ENCODE measurements at places on chromosomes 6 and 20.
A peak's percentile ranks its signal among the peaks of the same experiment; 100 is the strongest.

- no peak for DNase-seq
Observed at GRCh38 chr6:152557502-152557901, 79.7 kb downstream of the SYNE1 start.

DNA sequence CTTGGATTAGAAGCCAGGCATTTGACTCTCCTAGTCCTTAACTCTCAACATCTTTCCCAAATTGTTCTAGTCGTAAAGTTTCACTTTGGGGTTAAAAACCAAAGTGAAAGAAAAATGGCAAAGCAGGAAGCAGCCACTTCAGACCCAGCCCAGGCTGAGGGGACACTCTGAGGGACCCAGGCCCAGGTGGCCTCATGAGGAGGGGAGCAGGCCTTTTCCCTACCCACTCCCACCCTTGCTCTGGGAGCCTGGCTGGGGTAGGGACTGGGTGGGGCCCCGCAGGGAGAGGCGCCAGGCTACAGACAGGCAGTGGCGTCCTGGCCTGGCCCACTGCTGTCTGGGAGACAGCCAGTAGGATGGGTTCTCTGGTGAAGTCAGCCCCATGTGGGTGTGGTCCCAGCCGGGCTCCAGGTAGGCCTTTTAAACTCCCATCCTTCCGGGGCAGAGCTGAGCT is 68.7 kb upstream of the MYL9 start:
- peak; percentile 13 for DNase-seq

- DNase-seq, result no peak
Observed at GRCh38 chr6:148973538-148974208, 226.8 kb downstream of the UST start.

GRCh38 chr20:53829724-53830521 is 236.3 kb upstream of the ZNF217 start:
- peak; percentile 43 for DNase-seq

DNA sequence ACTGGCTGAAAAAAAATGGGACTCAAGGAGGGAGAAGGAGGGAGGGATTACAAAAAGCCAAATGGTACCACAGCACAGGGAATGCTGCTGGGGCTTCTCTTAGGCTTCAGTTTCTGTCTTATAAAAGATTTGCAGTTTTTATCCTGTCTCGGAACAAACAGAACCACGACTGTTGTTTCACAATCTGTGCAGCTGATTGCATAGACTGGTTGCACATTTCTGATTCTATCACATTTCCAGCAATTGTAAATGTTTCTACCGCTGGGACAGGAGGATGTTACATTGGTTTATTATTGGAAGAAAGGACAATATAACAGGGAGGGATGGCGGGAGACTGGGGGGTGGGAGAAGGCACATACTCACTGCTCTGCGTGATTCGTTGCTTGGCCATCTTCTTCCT is 73.5 kb upstream of the ARID1B start:
- DNase-seq, result no peak

- no peak for DNase-seq
Observed at GRCh38 chr6:45933855-45934254, 81.8 kb downstream of the CLIC5 start.

DNA sequence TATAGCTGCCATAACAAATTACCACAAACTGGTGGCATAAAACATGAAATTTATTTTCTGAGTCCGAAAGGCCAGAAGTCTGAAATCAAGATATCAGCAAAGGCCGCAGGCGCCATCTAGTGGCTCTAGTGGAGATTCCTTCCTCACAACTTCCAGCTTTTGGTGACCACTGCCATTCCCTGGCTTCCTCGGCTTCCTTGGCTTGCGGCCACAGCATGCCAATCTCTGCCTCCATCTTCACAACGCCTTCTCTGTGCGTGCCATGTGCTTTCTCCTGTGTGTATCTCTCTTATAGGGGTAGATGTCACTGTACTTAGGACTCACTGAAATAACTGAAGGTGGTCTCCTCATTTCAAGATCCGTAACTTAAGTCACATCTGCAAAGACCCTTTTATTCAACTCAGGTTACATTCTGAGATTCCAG is 5.4 kb upstream of the PLAGL1 start:
- peak; percentile 83 for DNase-seq

- DNase-seq, result no peak
Observed at GRCh38 chr6:148998704-148999103, 251.9 kb downstream of the UST start.

GRCh38 chr6:105817961-105818360 is 268.2 kb upstream of the PRDM1 start:
- DNase-seq, result no peak

- DNase-seq, result no peak
Observed at GRCh38 chr6:105278035-105278434, 98.2 kb upstream of the POPDC3 start.

DNA sequence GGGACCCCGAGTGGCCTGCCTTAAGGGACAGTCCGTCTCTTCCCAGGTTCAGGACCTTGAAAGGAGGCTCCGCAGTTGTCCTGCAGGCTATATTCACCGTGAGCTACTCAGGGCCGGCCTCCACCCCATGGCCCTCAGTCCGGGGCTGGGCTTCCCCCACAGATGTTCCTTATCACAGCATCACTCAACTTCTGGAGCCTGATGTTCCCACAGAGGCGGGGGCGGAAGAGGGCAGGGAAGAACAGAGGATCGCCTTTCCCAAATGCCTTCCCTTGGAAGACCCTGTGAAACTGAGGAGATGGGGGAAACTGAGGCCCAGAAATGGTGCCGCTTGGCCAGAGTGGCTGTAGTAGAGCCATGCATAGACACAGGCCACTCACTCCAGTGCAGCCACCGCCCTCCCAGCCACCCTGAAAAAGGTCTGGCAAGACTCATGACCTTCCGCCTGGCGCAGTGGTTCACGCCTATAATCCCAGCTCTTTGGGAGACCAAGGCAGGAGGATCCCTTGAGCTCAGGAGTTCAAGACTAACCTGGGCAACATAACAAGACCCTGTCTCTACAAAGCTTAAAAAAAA is 4.3 kb upstream of the COX4I2 start:
- no peak for DNase-seq

DNA sequence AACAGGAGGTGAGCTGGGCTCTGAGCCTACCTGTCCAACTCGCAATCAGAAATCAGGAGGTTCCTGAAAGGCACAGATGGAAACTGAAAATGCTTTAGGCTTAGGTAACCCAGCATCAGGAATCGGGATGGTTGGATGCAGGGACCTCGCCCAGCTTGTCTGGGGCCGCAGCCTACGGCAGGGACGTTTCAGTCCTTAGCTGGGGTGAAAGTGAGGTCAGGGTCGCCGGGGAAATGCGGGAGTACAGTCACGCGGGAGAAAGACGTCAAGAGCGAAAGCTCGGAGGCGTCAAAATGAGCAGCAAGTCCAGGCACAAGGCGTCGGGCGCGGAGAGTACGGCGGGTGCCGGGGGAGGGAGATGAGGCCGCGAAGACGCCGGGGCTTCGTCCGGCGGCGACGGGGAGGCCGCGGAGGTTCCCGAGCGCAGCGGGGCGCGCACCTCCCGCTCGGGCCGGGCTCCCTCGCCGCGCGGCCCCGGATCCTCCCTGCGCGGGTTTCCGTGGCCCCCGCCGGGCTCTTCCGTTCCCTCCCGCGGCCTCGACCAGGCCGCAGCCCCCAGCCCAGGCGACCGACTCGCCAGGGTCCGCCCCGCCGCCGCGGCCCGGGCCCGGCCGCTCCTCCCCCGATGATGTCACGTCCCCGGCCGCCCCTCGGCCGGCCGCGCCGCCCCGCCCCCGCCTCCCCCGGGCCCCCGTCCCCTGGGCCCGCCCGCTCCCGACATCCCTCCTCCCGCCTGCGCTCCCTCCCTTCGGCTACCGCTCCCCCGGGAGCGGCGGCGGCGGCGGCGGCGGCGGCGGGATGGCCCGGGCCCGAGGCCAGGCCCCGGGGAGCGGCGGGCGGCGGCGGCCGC is at the start of gene EBF4:
TSS of gene EBF4 (plus strand) at position 745 of the 850 bp plus-strand sequence. CDS start 866 bp downstream, outside the sequence.
- DNase-seq, result peak; percentile 19

- DNase-seq, result no peak
Observed at GRCh38 chr6:44257753-44258324, 511 bp upstream of the SLC35B2 start.

DNA sequence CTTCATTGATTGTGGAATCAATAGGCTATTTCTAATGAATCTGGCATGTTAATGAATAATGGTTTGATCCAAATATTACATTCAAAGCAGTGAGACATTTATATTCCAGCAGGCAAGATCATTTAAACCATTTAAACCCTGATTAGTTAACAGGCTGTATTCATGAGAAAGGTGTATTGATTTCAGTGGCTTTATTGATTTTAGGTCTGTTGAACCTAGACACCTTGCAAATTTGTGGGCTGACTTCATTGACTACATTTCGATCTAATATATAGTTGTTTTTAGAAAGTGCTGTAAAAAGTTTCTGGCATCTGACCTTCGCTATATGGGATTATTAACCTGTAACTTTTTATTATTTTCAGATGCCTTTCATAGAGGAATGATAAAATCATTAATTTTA is 900.1 kb upstream of the CITED2 start:
- no peak for DNase-seq
